ENCODE measurements at places on chromosomes 5 and 9.

- DNase-seq = peak; percentile 1
Measured at GRCh38 chr5:168747987-168748777, 169.0 kb upstream of the PANK3 start.

GRCh38 chr9:70285246-70285645 is 26.5 kb downstream of the SMC5 start:
- no peak for DNase-seq

DNA sequence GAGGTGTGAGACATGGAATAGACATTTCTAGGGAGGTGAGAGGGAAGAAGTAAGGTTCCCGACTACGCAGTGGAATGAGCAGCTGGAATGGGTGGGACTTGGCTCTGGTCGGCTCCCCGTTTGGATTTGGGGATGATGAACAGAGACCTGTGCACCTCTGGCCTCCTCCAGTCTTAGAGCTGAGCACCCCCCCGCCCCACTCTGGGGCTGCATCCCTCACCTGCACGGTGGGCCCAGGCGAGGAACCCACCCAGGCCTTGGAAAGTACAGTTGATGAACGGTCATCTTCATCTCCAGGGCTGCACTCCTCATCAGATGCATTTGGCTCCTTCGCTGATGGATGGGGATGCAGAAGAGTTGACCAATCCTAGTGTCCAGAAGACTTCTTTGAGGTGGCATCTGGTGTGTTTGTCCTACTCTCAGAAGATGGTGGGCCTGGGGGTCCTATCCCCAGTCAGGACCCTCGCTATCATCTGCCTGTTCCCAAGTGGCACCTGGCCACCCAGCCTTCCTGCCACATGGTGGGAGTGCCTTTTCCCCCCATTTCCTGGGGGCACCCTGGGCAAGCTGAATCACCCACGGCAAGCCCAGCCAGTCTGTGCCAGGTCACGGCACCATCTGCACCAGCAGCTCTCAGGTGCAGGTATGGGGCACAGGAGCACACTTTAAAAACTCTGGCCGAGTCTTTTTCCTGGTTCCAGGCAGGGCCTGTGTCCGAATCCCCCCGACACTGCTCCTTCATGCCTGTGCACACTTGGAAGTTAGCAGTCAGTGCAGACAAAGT is 70.5 kb downstream of the GTF3C4 start:
- DNase-seq = no peak

- DNase-seq = no peak
Measured at GRCh38 chr9:132673355-132673754, 3.1 kb downstream of the GTF3C4 start.

- no peak for DNase-seq
Measured at GRCh38 chr5:156178117-156178516, 148.8 kb upstream of the SGCD start.
